ENCODE measurements at places on chromosomes 2 and 18.

GRCh38 chr18:79935925-79936324 is 15.5 kb downstream of the SLC66A2 start:
- DNase-seq: no peak

DNA sequence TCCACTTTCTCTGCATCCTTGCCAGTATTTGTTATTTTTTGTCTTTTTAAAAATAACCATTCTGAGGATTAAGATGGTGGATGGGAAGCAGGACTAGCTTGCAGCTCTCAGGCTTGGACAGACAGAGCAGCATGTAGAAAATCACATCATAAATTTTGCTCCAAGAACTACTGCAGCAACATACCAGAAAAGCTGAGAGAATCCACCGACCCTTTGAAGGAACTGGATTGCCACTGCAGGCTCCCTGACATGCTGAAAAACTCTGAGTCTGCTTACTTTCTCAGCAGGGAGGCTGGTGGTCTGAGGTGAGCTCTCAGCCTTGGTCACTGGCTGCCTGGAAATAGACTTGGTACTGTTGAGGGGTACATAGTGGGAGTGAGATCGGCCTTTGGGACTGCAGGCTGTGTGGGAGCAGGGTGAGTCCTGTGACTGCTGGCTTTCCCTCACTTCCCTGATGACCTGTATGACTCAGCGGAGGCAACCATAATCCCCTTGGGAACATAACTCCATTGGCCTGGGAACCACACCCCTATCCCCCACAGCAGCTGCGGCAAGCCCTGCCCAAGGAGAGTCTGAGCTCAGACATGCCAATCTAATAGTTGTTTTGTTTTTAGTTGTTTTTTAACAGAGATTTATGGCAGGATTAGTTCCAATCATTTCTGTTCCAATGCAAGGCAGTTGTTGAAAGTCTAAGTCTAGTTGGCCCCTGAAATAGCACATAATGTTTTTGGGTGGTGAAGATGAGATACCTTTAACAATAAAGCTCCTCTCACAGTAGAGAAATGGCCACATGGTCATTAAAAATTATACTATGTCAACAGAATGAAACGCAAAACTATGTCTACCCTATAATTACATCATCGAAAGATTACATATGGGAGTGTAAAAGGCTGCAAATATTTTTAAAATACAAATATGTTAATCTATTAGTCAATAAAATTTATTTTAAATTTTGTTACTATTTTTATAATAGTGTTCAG is 414.2 kb upstream of the CHAC2 start:
- peak; percentile 63 for DNase-seq

- no peak for DNase-seq
These were observed 889.5 kb downstream of the EPHA4 start for GRCh38 chr2:220682616-220683015.

DNA sequence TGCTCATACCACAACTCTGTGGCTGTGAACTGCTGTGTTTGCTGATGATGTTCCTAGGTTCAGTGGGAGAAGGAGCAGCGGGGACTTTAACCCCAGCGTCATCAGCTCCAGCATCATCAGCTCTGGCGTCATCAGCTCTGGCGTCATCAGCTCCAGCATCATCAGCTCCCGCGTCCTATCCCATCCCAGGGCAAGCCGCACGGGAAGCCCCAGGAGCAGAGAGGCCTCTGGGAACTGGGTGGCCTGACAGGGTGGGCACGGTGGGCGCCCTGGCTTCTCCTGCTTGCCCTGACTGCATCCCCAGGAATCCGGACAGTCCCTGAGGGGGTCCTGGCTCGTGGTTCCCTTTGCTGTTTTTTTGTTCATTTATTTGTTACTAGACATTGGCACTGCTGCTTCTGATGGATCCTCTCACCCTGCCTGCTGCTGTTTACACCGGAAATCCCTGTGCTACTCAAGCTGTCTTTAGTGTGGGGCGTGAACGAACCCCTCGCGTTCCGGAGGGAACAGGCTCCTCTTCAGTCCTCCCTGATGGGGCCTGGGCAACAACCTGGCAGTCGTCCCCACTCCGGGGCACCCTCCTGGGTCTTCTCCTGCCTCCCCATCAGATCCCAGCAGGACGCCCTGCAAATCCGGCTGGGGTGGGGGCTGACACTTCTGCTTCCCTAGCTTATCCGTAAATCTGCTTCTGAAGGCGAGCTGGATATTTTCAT is 67.1 kb upstream of the PXDN start:
- no peak for DNase-seq

DNA sequence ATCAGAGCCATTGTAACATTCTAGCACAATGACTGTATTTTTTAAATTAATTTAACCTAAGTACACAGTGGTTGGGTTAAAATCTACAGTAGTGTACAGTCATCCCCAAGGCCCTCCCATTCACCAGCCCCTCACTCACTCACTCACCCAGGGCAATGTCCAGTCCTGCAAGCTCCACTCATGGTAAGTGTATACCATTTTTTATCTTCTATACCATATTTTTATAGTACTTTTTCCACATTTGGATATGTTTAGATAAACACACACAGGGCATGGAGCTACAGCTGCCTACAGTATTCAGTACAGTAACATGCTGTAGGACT is 72.1 kb downstream of the COPS8 start:
- no peak for DNase-seq

DNA sequence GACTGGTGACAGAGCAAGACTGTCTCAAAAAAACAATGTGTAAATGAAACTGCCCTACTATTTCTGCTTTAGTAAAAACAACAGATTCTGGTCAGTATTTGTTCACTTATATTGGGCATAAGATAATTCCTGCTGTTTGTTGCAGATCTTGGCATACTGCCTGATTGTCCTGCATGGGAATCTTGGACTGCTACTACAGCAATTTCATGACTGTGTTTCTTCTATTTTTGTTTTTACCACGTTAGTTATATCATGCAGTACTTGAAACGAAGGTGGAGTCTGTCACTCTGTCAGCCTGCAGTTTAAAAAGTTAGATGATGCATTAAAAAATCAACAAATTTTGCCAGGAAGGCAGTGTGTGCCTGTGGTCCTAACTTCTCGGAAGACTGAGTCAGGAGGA is 14.2 kb upstream of the CLASP1 start:
- no peak for DNase-seq

DNA sequence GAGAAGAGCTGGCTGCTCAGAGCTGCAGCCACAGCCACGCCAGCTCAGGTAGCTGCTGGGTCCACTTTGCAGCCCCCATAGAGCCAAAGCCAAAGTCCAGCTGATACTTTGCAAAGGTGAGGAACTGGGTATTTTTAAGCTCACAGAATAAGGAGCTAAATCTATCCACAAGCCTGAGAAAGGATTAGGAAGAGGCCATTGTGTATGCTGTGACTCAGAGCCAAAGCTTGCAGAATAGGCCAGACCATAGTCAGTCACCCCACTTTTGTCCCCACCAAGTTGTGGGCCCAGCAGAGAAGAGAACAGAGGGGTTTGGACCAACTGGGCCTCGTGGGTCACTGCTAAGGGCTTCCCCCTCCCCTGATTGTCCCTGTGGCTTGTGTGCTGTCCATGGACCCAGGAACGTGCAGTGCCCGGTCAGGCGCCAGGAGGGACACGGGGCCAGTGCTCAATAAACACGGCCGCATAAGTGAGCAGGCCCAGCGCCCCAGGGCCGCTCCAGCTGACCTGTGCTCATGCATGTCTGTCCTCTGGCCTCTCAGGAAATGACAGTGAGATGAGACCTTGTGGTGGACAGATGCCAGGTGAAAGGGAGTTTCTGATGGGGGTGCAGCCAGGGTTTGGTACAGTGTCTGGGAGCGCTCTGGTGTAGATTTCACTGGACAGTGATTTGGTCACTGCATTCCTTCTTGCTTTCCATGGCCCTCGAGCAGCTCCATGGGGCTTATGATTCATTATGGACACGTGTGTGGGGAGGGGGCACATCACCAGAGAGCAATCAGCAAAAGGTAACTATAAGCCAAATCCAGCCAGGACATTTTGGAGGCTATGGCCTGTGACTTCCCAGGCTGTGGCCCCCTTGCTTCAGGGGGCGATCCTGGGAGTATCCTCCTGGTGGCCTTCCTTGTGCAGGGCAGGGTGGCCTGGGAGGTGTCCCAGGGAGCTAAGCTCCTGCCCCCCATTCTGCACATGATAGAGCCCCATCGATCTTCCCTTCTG is 31.3 kb downstream of the MAL start:
- no peak for DNase-seq

- no peak for DNase-seq
These were observed 182.0 kb downstream of the ZBTB7C start for GRCh38 chr18:48227206-48227605.

- no peak for DNase-seq
These were observed 66.0 kb downstream of the ST3GAL5 start for GRCh38 chr2:85822766-85823165.

DNA sequence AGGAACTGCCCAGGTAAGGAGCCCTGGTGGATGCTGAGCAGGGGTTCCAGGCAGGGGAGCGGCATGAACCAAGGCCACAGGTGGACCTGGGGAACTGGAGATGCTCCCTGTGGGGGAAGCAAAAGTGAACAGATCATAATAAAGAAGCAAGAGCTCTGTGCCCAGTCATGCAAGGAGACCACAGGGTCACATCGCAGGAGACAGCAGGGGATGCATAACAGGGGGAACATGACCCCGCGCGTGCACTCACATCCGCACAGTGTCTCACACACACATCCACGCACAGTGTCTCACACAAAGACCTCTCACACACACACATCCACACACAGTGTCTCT is 473.3 kb upstream of the HS6ST1 start:
- no peak for DNase-seq
